Cortex of kidney (tissue), 1 donor: ENCODE measurements at places on chromosomes 7 and 10.

GRCh38 chr7:137545059-137545716 is 201.7 kb upstream of the PTN start:
- DNase-seq, result no peak

- no peak for DNase-seq
These were observed 155.8 kb downstream of the GPAM start for GRCh38 chr10:112027731-112028280.

DNA sequence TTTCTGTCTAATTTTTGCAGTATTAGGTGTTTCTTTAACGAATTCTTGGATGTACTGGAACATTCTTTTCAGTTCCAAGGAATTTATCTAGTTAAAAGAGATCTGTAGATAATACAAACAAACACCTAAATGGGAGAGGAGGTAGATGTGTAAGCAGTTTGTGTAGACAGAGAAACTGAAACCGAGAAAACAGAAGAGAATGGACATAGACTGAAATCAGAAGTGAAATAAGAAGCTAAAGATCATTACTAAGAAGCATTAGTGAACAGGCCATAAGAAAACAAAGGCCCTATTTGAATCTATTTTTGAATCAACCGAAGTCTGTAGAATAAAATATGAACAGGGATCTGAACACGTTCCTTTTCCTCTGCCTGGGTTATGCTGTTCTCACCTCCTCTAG is 26.5 kb upstream of the TMEM229A start:
- no peak for DNase-seq

DNA sequence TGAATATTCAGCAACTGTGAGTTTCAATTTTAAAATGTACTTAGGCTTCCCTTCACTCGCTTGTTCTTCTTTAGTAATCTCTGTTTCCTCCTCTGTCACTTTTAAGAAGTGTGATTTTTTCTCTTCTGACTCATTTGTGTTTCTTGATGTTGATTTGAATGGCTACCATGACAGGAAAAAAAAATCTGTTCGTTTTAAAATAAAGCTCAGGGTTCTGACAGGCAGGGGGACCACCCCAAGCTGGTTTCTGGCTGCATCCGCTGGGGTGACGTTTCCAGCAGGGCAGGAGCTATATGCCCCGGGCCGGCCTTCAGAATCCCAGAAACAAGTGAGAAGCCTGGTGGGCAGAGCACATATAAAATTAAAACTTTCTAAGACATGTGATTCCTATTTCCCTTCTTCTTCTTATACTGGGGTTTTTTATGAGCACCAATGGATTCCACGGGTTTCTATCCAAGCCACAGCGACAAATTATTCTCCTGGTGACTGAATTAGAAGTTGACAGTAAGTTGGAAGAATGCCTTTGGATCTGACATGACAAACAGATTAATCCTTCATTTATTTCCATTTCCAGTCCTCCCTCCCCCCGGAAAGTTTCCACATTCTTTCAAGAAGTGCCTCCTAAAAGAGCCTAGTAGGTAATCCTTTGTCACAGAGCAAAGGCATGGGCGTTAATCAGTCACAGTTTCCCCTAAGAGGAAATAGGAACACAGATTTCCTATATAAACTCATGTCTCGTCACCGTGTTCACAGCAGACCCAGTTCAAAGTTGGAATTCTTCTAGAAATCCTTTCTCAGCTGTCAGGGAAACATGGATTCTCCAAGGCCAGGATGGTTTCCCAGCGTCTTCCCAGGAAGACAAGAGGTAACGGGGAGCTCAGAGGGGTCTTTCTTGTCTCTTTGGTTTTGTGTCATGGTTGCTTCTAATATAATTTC is 79.9 kb downstream of the PTPRE start:
- no peak for DNase-seq

- no peak for DNase-seq
These were observed 47.4 kb downstream of the ANKRD61 start for GRCh38 chr7:6078548-6078947.

- no peak for DNase-seq
These were observed 51.8 kb downstream of the TMEM209 start for GRCh38 chr7:130153211-130153908.
